ENCODE measurements at places on chromosomes 11 and 22.
A peak's percentile ranks its signal among the peaks of the same experiment; 100 is the strongest.

DNA sequence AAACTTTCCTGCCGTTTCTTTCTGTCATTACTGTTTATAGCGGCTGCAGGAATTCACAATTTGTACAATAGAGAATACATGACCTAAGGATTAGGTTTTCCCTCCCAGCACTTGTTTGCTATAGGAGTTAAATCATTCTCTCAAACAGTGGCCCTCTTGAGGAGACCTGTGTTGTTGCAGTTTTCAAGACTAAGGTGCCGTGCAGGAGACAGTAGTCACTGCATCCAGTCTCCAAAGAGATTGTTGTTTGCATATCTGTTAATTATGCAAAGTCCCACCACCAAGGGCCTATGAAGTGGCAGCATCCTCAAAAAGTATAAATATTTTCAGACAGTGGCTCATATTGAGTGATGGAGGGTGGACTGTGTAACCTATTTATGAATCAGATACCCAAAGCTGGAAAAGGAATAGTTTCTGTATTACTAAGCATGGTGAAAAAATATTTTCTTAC, 2.3 kb downstream of the PRSS23 start:
- DNase-seq: no peak

- DNase-seq: no peak
Observed at GRCh38 chr11:68767672-68768071, 16.4 kb upstream of the TESMIN start.

GRCh38 chr11:70319396-70320076, 49.0 kb downstream of the PPFIA1 start:
- DNase-seq: no peak

GRCh38 chr22:38267086-38267485, 5.7 kb downstream of the TMEM184B start:
- DNase-seq: peak; percentile 29

GRCh38 chr11:20479513-20479912, 92.0 kb downstream of the PRMT3 start:
- DNase-seq: no peak

DNA sequence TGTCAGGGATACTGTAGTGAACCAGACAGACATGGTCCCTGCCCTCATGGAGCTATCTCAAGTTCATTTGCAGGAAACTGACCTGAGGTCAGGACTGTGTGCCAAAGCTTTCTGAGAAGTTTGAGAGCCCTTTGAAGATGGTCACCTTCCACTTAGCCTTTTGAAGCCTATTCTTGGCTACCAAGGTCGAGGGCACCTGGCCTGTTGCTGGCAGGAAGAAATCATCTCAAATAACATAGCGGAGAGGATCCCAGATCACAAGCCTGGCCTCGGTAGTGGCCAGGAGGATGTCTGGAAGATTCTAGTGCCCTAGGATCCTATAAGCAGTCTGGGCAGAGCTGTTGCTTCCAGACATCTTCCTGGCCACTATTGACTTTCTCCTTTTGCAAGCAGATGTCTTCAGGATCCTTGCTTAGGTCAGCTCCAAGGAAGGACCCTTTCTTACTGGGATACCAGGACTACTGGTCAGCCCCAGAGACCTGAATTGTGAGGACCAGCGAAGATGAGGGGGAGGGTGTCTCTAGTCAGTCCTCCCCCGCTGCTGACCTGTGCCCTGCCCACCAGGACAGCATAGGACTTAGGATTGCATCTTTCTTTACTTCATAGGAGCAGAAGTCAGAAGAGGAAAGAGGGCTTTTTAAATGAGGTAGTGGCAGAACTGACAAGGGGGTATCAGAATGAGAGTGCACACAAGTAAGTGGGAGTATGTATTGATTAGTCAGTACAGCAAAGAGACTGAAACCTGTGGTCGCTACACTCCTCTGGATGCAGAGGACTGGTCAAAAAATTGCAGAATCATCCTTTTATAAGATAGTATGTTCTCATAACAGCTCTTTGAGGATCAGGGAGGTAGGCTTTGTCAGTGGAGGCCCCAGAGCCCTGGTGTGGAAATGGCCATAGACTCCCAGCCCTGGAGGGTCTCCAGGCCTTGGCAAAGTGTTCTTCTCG, 94.8 kb downstream of the TEAD1 start:
- no peak for DNase-seq

DNA sequence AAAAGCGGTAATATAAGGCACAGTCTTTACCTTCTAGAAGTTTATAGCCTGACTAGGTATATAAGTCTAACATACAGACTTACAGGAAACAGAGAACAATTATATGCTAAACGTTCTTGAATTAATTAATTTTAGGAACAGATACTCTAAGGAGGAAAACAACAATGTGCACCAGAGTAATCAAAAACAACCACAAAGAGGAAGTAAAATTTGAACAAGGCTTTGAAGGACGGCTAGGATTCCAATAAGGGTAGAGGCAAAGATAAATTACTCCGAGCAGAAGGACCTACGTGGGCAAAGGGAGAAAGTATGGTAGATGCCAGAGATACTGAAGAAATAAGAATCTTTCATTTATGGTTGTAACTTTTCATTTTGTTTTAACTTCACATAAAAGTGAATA, 54.4 kb downstream of the ENTHD1 start:
- no peak for DNase-seq

- DNase-seq: no peak
Observed at GRCh38 chr11:13984616-13985450, 22.3 kb downstream of the SPON1 start.

GRCh38 chr11:86418106-86418505, 43.4 kb downstream of the CCDC81 start:
- DNase-seq: no peak

- no peak for DNase-seq
Observed at GRCh38 chr11:72425053-72425980, 9.0 kb downstream of the CLPB start.

DNA sequence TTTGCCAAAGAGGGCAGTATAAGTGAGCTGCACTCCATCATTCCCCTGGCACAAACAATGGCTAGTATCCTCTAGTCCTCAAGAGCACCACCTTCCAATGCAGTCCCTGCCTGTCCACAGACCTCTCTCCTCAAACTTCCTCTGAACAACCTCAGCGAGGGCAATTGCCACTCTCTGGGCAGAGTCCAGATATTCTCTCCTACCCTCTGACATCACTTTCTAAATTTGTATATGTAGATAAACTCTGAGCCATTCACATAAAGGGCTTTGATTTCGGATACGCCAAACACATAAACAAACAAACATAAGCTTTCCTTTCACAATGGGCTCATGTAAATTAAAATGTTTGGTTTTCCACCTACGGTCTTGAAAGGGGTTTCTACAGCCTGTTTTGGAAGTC, 3.0 kb upstream of the SLC43A3 start:
- DNase-seq: peak; percentile 19

GRCh38 chr11:2530855-2531200, 86.0 kb downstream of the KCNQ1 start:
- no peak for DNase-seq

DNA sequence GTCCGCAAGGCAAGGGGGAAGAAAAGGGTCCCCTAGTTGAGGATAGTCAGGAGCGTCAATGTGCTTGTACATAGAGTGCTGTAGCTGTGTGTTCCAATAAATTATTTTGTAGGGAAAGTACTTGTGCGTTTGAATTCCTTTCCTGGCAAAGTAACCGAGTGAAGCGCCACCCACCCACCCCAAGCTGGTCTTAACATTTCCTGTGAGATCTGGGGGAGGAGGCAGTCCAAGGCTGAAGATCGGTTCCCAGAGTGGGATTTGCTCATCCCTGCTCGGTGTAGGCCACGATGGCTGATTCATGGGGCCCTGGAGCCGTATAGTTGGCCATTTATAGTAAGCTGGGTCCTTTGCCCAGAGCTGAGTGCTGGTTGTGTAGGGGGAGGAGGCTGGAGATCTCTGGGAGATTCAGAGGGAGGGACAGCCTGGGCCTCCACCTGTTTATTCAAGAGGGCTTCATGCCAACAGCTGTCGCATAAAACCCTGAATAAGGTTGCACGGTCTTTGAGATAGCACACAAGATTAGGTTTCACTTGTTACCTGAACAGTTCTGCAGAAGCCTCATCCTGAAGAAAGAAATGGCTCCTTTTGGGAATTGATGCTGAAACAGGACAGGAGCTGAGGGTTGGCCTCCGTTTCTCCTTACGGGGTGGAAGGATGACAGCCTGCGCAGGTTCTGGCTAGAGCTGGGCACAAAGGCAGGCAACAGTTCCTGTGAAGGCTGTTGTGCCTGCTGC, 2.4 kb downstream of the ATF4 start:
- peak; percentile 53 for DNase-seq

DNA sequence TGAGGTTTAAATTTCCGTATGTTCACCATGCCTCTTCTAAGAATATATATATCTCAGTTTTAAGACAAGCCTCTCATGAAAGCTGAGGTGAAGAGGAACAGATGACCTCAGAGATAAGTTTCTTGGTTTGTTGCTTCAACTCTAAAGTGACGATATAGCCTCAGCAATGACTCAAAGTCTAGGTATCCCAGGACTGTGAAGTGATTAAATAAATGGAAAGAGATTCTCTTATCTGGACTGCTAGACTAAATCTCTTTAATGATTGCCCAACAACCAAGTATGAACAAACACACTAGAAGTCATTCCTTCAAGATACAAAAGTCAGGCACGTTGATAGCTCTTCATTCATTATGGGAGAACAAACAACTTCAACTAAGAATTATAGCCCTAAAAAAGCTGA, 15.3 kb downstream of the CADM1 start:
- DNase-seq: peak; percentile 75

- no peak for DNase-seq
Observed at GRCh38 chr11:111736621-111737443, 29.4 kb downstream of the PPP2R1B start.

DNA sequence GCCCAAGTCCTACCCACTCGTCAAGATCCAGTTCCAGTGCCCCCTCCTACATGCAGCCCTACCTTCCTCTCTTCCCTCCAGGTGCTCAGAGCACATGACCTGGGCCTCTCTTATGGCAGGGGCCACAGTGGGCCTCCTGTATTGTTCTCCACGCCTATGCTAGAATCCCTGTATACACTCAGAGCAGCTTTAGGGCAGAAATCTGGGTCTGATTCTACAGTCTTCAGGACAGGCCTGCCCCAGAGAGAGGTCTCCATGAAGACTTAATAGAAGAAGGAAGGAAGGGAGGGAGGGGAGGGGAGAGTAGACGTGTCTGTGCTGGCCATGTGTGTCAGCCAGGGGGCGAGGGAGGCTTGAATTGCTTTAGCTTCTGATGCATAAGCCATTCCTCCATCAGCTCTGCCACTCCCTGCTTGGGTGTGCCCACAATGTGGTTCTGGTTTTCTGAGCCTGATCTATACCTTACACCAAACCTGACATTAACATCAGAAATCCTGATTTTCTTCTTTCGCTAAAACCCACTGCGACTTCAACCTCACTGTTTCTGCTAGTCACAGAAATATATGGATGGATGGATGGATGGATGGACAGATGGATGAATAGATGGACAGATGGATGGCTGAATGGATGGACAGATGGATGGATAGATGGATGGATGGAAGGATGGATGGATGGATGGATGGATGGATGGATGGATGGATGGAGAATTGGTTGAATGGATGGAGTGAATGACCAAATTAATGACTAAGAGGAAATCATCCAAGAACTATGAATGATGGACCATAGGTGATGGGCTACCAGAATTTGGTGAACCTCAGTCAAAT, 56.6 kb upstream of the PRDM11 start:
- DNase-seq: no peak

- peak; percentile 92 for DNase-seq
Observed at GRCh38 chr11:75323609-75324008, 27.9 kb downstream of the ARRB1 start.

- DNase-seq: peak; percentile 46
Observed at GRCh38 chr11:86790195-86790725, 10.1 kb upstream of the PRSS23 start.

- no peak for DNase-seq
Observed at GRCh38 chr22:37119872-37120271, 10.4 kb upstream of the TMPRSS6 start.

DNA sequence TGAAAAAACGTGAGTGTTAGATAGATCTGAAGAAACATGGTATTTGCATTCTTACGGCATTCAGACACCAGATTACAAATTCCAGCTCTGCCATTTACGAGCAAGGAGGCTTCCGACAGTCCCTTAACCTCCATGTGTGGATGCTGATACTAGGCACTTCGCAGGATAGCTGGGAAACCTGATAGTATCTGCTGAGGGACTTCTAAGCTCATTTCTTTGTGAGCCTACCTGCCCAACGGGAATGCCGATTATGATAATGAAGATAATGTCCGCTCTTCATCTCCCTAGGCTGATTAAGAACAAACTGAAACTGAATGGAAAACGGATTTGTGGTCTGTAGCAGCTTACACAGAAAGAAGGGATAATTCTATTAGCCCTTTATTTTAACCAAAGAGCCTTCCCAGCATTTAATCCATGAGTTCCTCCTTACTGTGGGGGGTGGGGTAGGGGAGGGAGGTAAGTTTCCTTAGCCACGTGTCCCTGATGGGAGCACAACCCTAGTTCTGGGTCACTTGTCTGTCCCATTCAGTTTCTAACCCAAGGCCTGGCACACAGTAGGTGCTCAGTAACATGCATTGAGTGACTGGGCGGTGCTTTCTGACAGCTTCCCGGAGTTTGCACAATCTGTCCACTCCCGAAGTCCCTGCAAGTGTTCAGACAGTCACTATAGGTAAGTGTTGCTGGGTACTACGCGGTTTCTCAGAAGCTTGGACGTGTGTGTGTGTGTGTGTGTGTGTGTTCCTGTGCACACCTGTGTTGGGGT, 39.2 kb downstream of the CD6 start:
- no peak for DNase-seq

GRCh38 chr11:102223859-102224258, 93.4 kb upstream of the BIRC3 start:
- DNase-seq: peak; percentile 60

DNA sequence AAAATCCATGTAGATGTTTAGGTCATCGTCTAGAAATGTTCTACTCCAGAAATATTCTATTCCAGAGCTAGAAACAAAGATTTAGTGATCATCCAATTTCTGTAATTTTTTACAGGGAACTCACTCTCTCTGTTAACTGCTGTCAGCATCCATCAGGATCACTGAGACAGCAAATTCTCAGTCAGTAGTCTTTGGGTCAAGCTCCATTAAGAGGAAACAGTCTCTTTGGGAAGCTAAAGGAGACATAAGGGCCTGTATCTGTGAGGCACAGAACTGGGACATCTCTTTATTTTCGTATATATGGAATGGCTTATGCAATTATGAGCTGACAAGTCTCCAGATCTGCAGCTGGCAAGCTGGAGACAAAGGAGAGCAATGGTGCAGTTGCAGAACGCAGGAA, 48.3 kb downstream of the PIK3C2A start:
- no peak for DNase-seq

GRCh38 chr22:43094085-43094484, 4.9 kb upstream of the TTLL1 start:
- peak; percentile 27 for DNase-seq

GRCh38 chr11:11882539-11882938, 40.8 kb downstream of the USP47 start:
- no peak for DNase-seq

DNA sequence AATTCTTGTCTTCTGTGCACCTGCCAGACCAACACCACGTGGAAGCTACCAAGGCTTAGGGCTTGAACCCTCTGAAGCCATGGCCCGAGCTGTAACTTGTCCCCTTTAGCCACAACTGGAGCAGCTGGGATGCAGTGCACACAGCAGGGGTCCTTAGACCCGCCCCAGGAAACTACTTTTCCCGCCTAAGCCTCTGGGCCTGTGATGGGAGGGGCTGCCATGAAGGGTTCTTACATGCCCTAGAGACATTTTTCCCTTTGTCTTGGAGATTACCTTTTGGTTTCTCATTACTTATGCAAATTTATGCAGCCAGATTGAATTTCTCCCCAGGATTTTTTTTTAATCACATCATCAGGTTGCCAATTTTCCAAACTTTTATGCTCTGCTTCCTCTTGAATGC, 9.7 kb downstream of the PATE3 start:
- no peak for DNase-seq

All from large intestine (tissue), 12 donors.